Fibroblast of gingiva (primary cell): ENCODE measurements at places on chromosomes 2 and 18.
A peak's percentile ranks its signal among the peaks of the same experiment; 100 is the strongest.

GRCh38 chr2:106961328-106961727, 75.4 kb upstream of the ST6GAL2 start:
- no peak for DNase-seq

GRCh38 chr18:47254341-47254939, 3.0 kb upstream of the SKOR2 start:
- no peak for DNase-seq

GRCh38 chr2:58709687-58710354, 468.7 kb upstream of the FANCL start:
- no peak for DNase-seq

DNA sequence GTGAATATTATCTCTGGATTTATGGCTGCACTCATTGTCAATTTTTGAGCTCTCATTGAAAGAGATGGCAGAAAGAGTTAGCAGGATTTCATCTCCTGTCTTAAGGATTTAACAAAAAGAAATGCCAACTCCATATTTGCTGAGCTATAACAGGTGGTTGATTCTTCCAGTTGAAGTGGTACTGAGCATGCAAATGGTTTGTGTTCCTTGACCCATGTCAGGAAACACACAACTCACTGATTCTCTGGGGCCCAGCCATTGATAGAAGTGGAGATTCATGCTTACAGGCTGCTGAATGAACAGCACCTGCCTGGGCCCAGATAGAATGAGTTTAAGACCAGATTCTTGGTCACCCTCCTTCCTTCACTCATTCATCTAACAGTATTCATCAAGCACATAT, 128.8 kb downstream of the CERS6 start:
- no peak for DNase-seq

DNA sequence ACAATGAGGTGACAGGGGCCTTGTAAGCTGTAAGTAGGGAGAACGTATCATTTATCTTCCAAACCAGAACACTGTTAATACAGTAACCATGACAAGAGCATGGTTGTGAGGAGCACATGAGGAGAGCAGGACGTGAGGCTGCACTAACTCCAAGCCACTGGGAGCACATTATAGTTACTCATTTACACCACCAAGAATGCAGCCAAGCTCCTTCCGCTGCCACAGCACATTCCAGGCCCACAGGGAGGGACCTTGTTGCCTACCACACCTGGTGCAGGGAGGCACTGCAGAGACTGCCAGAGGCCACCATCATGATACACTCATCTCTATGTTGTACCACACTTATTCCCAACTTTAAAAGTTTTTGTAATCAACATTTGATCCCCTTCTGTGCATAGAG, 13.5 kb upstream of the SFXN5 start:
- no peak for DNase-seq

GRCh38 chr2:237540823-237541222, 25.6 kb upstream of the PRLH start:
- peak; percentile 57 for DNase-seq

- DNase-seq: no peak
Measured at GRCh38 chr2:15265889-15266288, 295.2 kb downstream of the NBAS start.

GRCh38 chr2:134372611-134373131, 118.8 kb downstream of the MGAT5 start:
- DNase-seq: peak; percentile 85

GRCh38 chr18:35777039-35777438, 195.4 kb upstream of the RMP24 start:
- no peak for DNase-seq

- DNase-seq: no peak
Measured at GRCh38 chr2:127482031-127482430, 44.3 kb downstream of the IWS1 start.

DNA sequence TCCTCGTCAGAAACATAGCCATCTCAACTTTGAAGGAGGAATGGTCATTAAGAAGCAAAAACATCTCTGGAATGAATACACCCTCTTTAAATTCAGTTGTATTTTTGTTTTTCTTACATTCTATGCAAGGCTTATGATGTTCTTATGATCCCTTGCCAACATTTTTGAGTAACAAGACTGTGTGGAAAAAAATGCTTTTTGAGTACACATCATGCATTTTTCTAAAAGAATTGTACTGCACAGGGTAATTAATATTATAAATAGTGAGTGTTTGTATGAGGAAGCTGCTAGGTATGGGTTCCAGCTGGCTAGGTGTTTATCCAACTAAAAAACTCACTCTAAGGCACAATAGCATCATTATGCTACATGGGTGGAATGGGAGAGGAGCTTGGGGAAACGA, 59.0 kb upstream of the SPATS2L start:
- DNase-seq: peak; percentile 76

- no peak for DNase-seq
Measured at GRCh38 chr18:28999726-29000125, 822.8 kb upstream of the CDH2 start.

- DNase-seq: no peak
Measured at GRCh38 chr18:72360634-72361033, 183.5 kb downstream of the CBLN2 start.

GRCh38 chr18:13382366-13382953, 163.9 kb downstream of the LDLRAD4 start:
- peak; percentile 80 for DNase-seq

GRCh38 chr2:43391201-43391877, 164.9 kb upstream of the ZFP36L2 start:
- no peak for DNase-seq

GRCh38 chr2:235106874-235107639, 155.2 kb downstream of the SH3BP4 start:
- peak; percentile 62 for DNase-seq

- peak; percentile 67 for DNase-seq
Measured at GRCh38 chr2:226440127-226440918, 359.3 kb downstream of the IRS1 start.

DNA sequence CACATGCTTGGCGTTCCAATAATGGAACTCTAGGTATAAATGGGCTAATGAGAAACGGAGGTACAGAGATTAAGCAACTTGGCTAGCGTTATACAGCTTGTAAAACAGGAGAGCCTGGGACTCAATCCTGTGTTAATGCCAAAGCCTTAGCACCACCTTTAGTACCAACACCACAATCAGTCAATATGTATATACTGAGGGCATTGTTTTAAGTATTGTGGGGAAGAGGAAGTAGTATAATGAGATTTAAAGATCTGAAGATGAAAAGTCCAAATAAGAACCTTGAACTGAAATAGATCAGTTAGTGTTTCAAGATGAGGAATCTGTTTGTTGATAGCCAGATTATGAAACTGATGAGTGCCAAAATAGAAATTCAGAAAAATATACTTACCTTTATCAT, 8.1 kb downstream of the MARS2 start:
- DNase-seq: no peak

DNA sequence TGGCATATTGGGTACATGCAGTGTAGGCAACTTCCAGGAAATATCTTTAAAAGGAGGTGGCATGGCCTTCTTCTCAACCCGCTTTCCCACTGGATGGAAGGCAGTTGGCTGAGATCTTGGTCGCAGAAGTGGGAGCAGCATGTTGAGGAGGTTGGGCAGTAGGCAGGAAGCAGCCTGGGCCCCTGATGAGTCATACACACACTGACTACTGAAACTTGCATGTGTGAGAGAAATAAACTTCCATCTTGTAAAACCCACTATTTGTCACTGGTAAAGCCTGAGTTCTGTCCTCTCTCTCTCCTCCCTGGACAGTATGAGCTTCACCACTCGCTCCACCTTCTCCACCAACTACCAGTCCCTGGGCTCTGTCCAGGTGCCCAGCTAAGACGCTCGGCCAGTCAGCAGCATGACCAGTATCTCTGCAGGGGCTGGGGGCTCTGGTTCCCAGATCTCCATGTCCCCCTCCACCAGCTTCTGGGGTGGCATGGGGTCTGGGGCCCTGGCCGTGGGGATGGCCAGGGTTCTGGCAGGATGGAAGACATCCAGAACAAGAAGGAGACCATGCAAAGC, 233.8 kb upstream of the SPRED2 start:
- no peak for DNase-seq

DNA sequence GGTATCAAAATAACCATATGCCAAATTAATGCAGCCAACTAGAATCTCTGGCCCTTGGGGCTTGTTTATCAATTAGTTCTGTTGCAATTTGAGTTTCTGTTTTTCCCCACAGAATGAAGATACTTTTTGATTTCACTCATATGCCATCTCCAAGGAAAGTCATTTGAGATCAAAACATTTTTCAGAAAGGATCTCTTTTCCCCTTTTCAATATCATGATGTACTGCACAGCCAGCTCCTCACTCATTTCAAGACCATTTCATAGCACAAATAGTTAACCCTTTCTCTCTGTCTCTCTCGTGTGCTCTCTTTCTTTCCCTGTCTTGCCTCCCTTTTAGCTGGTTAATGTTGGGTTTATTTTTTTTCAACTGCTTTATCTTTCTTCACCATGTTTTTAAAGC, 387.3 kb downstream of the STK39 start:
- DNase-seq: no peak

- DNase-seq: no peak
Measured at GRCh38 chr2:100642425-100642824, 79.6 kb downstream of the PDCL3 start.

GRCh38 chr18:40751186-40751585, 1203.8 kb upstream of the PIK3C3 start:
- no peak for DNase-seq

DNA sequence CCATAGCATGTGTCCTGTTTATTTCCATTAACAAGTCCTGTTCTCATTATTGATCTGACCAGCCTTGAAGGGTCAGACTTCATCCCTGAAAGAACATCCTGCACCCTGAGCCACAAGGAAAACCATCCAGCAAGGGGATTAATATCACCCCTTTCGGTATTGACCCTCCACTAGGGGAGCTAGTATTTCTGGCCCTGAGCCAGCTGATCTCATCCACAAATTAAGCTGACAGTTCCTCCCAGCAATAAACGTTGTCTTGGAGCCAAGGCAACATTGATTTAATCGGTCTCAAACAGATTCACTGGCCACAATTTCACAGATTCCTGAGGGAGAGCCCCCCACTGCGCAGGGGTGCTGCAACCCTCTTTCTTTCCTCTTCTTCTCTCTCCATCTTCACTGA, 353.1 kb upstream of the FANCL start:
- no peak for DNase-seq

GRCh38 chr2:183037074-183037552, 1.1 kb downstream of the NCKAP1 start:
- DNase-seq: peak; percentile 15

DNA sequence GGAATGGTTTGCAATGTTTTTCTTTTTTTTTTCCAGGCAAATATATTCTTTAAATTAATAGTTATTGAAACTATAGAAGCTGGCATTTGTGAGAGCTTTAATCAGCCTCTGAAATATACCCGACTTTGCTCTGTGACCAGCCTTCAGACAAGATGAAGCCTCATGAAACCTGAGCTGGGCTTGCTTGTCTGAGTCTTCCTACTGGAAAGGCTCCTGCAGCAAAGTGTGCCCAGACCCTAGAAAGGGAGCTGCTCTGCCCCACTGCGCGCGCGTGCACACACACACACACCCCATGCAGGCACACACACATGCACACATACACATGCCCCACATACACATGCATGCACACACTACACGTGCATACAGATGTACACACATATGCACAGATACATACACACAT, 203.3 kb upstream of the NT5C1B start:
- DNase-seq: no peak

GRCh38 chr18:25243257-25243656, 108.7 kb downstream of the ZNF521 start:
- no peak for DNase-seq

GRCh38 chr2:25228848-25229278, 60.5 kb upstream of the POMC start:
- peak; percentile 58 for DNase-seq

DNA sequence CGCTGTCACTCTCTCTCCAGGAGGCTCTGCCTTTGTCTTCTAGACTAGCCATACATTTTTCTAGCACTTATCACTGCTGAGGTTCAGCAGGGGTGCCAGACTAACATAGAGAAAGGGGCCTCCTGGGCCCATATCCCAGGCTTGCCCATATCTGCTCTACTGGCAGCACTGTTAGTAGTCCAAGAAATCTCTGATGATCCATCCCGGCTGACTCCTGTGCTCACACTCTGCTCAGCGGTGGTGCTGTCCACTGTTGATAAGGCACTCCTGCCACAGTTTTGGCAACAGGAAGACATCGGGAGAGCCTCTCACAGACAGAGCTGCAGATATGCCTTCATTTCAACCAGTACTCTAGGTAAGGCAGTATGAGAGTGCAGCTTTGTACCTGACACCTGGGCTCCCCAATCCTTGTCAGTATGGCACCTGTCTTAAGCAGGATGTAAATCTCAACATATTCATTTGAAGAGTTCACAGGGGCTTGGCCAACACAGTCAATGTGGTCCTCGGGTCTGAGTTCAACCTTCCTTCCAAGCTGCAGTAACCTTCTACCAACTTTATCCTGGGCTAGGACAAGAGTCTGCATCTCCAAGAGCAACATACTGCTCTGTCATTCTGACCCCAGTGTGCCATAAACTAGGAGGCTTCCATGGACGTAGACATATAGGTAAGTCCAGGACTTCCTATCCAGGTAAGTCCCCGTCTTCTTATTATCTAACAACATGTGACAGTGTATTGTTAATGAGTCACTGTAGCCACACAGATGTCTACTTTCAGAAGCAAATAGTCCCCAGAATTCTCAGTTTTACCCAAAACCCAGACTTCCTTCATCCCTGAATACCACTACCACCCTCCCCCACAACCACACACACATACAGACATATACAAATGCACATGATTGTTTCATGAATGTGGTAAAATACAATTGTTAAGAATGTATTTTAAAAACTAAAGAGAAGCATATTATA, 16.2 kb downstream of the KLF7 start:
- DNase-seq: no peak

DNA sequence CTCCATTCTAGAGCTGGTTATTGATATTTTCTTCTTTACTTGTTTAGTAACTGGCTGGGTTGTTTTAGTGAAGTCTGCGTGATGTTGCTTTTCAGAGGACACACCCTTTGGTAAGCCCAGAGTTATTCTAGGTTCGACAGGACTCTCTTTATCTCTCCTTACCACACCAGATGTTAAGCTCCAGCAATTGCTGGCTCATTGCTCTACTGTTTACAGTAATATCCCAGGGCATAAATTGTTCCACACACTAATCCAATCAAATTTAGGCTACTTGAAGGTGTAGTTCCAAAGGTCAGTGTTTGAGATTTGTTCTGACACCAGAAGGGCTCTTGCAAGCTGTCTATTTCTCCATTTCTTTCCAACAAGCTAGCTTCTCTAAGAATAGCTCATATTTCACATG, 506.6 kb downstream of the NR4A2 start:
- no peak for DNase-seq

DNA sequence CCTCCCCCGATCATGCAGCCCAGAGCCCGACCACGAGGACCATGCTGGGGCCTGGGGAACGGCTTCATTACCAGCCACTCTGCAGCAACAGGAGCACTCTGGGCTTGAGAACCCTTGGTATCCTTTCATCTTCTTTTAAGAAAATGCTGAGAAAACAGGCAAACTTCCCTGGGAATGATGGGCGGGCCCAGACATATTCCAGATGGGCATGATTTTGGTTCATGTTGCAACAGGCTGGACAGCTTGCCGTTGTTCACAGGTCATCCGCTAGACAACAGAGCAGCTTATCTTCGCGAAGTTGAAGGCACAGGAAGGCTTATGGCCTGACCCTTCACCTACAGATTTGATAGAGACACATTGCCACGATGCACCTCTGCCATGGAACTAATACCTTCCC, 121.0 kb downstream of the KLHL29 start:
- DNase-seq: peak; percentile 68
